ENCODE measurements at places on chromosomes 16 and 17. TPM values are rescaled to one million over a fixed set of nuclear protein-coding genes. Genes with fewer than 3 reads are reported as not detected.

DNA sequence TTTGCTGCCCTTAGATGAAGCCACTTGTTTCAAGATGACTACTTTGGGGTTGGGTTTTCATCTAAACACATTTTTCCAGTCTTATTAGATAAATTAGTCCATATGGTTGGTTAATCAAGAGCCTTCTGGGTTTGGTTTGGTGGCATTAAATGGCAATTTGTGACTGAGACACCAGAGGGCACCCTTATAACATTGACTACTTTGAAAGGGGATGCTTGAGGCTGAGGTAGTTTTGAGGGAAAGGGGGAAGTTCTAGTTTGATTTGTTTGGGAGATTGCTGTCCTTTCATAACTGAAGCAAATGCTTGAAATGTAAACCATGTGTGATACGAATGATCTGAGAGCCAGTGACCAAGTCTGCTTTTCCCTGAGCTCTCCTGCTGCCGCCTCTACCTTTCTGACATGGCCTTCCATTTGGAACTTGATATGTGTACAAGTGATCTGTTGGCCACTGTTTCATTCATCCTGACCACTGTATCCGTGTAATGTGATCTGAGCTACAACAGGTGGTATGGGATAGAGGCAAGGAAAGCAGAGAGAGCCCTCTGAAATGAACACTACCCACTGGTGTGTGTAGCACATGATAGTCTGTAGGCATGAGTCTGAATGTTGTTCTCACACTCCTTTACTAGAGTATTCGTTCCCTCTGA is 5.8 kb upstream of the RARA start:
- peak overlapping the region; percentile 26 for H3K27ac ChIP-seq

Gene ANKRD40CL
- 0.64 TPM for total RNA-seq

- no peaks in the 10 kb centered on the region for H3K4me1 ChIP-seq
- H3K27me3 ChIP-seq = no peaks in the 10 kb centered on the region
- no peak for DNase-seq
- peak overlapping the region; percentile 92 for H3K27ac ChIP-seq
Measured at GRCh38 chr16:4270595-4270994, 2.2 kb downstream of the TFAP4 start.

DNA sequence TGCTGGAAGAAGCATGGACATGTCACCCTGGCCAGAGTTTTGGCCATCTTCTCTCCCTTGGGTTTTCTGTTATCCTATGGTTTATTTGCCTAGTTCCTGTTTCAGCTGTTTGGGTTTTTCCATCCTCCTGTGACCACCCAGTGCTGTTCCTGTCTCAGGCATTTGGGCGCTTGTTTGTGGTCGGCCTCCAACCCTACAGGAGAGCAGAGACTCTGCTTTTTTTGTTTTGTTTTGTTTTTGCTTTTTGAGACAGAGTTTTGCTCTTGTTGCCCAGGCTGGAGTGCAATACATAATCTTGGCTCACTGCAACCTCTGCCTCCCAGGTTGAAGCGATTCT is 3.3 kb upstream of the ZC3H7A start:
- no peak for DNase-seq
- H3K27ac ChIP-seq = no peak overlapping the region
- H3K27me3 ChIP-seq = no peaks in the 10 kb centered on the region
- H3K4me3 ChIP-seq = no peak overlapping the region
- H3K4me1 ChIP-seq = peaks cover 25% of the 10 kb centered on the region
